Esophagus muscularis mucosa (tissue), 4 donors: ENCODE measurements at places on chromosomes 5 and 9.

- DNase-seq = no peak
These were observed 207.0 kb downstream of the DMAC1 start for GRCh38 chr9:7592321-7593316.

GRCh38 chr9:126569036-126569435 lies 44.7 kb upstream of the LMX1B start:
- no peak for DNase-seq

- DNase-seq = no peak
These were observed 125.1 kb downstream of the ESM1 start for GRCh38 chr5:54860321-54860720.

DNA sequence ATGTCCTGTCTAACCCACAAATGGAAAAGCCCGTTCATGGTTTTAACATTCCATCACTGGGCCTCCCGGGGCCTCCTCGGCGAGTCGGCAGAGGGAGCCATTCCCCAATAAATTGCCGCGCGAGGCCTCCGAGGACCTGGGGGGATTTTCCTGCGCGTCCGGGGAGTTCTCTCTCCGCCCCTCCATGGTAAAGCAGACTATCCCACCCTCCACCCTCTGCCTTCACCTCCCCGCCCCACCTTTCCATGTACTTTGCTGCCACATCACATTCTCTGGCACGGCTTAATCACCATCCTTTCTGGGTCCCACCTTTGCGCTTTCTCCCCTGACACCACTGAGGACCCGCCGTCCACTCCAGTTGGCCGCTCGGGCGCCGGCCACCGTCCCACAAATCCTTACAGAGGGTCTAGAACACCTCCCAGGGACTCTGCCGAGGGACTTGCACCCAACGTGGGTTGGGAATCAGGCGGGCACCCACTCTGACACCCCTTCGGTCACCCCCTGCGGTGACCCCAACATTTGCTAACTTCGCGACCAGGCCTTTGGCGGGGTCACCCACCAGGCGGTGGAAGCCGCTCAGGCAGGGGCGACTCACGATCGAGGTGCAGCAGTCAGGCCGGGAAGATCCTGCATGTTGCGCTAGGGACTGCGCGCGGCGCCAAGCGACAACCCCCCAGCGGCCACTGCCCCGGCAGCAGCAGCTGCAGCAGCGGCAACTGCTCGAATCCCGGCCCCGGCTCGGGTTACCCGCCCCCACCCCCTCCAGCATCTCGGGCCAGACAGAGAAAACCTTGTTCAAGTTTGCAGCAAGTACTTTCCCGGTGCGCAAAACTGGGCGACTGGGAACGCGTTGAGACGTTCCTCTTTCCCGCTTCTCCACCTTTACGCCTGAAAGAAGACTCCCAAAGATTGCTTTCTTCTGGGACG lies at the start of gene MEGF10:
Gene MEGF10, plus strand, starts transcription at position 778 of the 927 bp plus-strand sequence. CDS start 40,513 bp downstream, outside the sequence.
- DNase-seq = no peak

GRCh38 chr5:52148679-52149078 lies 639.0 kb upstream of the ITGA1 start:
- DNase-seq = no peak

- no peak for DNase-seq
These were observed 46.5 kb upstream of the GDNF start for GRCh38 chr5:37886242-37886905.
